ENCODE measurements at places on chromosomes 4 and X.

DNA sequence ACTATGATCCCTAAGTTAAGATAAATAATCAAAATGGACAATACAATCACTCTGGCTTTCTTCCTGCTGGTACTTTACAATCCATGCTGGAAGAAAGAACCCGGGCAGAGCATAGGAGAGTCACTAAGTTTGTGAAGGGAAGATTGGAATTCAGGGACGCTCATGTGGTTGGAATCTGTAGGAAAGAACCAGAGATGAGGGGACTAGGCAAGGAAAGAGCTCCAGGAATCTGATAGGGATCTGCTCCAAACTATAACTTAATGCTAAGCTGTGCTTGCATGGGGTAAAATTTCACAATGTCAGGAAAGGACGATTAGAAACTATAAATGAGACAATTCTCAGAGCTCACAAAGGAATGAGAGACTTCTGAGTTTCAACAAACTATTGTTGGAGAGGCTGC, 167.5 kb downstream of the ADGRA3 start:
- no peak for DNase-seq

GRCh38 chrX:146481735-146482134, 327.8 kb upstream of the CXorf51B start:
- no peak for DNase-seq

DNA sequence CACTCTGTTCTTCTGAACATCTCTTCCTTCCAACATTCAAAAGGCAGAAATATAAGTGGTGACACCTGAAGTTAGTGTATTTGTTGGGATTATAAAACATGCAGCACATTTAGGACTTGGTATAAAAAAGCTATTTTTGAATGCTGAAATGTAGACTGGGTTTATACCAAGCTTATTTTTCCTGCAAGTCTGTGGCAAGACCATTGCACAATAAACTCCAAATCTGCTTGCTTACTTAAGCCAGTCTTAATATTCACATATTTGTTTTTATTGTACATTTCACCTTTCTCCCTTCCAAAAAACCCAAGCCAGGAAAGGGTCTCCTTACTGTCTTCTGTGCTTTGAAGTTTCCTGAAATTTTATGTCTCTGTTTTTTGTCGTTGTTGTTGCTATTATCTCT, 63.7 kb downstream of the FHIP1A start:
- no peak for DNase-seq

DNA sequence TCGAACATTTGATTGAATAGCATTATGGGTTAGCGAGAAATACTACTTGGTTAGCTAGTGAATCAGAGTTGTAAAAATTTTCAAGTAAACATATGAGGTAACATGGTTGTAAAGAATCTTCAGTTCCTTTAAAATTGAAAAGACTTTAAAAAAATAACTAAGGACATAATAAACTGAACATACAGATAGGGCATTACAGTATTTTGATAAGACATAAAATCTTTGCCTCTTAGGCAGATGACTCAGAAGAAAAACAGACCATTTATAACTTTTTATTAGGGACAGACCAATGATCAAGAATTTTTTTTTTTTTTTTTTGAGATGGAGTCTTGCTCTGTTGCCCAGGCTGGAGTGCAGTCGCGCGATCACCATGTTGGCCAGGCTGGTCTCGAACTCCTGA, 43.1 kb downstream of the PNMA5 start:
- no peak for DNase-seq

DNA sequence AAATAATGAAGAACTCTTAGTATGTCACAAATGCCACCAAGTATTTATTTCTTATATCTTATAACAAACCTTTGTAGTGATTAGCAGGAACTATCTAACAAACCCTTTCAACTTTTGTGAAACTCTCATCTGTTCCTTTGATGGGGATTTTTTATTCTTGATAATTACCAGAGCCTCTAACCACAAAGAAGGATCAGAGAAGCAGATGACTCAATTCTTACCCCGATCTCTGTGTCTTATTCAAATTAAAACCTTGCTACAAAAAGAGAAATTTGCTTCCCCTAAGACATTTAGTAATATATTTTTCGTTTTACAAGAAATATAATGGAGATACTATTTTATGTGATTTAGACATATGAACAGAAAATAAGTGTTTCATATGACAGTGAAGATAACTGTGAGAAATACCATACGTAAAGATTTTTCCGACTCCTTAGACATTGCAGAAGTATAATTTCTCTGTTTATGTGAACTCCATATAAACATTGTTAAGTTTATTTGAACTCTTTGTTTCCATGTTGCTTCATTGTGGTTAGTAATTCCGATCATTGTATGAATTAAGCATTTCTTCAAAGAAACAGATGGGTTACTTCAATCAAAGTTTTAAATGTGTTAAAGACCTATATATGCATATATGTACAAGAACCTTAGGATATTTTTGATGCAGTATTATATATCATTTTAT, 205.4 kb downstream of the CFAP299 start:
- DNase-seq, result no peak
